ENCODE measurements at places on chromosomes 1 and 21.

DNA sequence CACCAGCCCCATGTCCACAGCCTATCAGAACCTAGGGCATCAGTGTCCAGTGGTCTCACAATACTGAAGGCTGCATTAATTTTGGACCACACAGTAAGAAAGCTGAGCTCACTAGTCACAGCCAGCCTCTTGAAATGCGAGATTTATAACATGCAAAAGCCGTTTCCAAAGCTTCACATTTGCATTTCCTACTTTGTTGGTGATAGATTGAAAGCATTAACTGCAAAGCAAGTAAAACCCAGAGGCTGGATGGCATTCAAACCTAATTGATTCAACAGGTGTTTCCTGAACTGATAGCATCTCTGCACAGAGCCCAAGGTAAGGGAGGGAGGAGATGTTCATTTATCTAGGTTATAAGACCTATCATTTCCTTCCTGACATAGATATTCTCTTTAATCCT lies 410.1 kb downstream of the OMA1 start:
- no peak for DNase-seq

DNA sequence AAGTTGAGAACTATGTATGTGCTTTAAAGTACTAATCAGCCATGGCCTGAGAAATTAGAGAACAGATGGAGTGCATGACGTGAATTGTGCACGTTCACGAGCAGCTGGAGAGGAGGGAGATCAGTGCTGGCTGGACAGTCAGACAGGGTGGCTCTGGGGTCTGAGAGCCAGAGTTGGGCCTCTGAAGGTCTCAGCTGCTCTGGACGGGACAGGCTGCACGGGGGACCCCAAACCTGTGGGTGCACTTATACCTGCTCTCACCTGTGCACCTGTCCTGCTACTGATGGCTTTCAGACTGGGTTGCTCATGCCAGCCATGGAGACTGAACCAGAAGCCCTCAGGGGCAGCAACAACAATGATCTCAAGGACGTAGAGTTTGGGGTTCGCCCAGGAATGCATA lies 43.5 kb downstream of the UMODL1 start:
- no peak for DNase-seq

GRCh38 chr1:36658838-36659237 lies 176.1 kb upstream of the CSF3R start:
- no peak for DNase-seq

- no peak for DNase-seq
Measured at GRCh38 chr1:66626261-66626660, 92.3 kb downstream of the SGIP1 start.
